ENCODE measurements at places on chromosomes 11 and 22.
A peak's percentile ranks its signal among the peaks of the same experiment; 100 is the strongest.

DNA sequence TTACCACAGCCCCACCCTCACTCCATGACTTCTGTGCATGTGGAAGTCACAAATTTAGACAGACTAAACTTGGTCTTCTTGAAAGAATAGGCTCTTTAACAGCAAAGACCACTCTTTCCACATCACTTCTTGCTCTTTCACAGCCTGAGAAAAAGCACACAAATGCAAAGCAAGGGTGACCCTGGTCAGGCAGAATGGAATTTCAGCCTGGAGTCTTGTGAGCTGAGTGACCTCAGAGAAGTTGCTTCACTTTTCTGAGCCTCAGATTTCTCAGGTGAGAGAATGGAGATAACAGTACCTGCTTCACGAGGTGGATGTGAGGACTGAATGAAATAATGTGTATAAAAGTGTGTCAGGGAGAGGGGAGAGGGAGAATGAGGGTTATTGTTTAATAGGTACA is 26.8 kb upstream of the LIPT2 start:
- DNase-seq = no peak

- DNase-seq = no peak
Measured at GRCh38 chr22:31271485-31271884, 20.8 kb downstream of the PIK3IP1 start.

DNA sequence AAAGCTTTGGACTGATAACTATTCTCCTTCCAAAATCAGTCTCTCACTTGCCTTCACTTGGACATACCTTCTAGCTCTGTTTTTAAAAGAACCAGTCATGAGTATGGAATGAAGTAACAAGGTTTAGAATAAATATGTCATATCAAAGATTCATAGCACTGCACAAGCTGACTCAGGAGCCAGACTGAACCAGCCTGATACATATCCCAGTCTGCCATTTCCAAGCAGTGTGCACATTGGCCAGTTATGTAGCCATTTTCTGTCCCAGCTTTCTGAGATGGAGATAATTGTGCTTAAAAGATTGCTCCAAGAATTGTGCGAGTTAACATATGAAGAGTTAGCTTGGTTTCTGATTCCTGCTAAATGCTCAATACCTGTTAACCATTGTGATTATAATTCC is 311.3 kb downstream of the C11orf87 start:
- no peak for DNase-seq

DNA sequence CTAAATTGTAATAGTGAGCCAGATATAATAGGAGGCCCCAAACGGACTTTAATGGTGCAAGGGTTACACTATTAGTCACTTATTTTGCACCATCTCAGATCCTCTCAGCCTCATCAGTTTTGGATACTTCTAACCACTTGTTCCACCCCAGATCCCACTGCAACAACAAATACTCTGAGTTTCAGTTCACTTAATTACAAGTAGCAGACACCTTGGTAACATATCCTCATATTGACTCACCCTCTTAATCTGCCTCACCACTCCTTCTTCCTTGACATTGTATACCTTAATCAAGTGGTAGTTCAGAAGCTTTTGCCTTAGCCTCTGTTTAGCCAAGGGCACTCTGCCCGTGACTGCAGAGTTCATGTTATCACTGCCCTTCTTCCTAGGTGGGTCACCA is 256.1 kb upstream of the UBASH3B start:
- DNase-seq = no peak

GRCh38 chr11:22405377-22405776 is 67.2 kb downstream of the SLC17A6 start:
- no peak for DNase-seq

GRCh38 chr11:71103266-71103665 is 149.1 kb downstream of the SHANK2 start:
- DNase-seq = no peak

GRCh38 chr11:24060125-24060524 is 436.7 kb upstream of the LUZP2 start:
- no peak for DNase-seq

DNA sequence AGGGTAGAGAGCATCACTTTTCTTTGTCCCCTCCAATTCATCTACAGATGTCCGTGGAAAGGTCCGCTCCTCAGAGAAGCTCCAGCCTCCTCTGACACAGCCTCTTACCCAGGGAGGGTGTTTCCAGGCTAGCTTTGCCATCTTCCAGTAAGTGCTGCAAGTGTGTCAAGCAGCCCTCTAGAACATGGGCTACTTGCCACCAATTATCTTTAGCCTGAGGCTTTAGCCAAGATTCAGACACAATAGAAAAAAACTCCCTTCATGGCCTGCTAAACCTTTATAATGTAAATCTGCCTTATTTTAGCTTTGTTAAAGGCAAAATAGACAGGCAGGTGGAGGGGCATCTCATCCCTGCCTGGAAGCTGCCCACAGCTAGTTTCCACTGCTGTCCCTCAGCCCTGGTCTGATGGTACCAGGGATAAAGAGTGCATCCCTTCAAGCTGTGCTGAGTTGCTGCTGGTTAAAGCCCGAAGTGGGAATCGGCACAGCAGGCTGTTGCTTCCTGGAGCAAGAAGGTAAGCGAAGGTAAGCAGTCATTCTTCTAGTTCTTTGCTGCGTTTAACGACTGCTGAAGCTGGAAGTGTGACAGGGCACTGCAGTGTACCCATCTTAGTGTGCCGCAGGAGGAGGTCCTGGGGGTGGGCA is 190.1 kb upstream of the E2F8 start:
- DNase-seq = no peak

DNA sequence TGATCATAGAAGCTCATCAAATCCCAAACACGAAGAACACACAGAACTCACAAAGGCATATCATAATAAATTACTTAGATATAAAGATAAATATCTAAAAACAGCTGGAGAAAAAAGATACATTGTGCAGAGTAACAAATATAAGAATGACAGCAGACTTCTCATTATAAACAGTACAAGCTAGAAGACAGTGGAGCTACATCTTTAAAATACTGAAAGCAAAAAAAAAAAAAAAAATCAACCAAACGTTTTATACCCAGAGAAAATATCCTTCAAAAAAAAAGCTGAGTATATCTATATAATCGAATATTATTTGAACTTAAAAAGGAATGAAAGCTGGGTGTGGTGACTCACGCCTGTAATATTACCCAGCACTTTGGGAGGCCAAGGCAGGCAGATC is 90.0 kb downstream of the SBF2 start:
- DNase-seq = no peak

DNA sequence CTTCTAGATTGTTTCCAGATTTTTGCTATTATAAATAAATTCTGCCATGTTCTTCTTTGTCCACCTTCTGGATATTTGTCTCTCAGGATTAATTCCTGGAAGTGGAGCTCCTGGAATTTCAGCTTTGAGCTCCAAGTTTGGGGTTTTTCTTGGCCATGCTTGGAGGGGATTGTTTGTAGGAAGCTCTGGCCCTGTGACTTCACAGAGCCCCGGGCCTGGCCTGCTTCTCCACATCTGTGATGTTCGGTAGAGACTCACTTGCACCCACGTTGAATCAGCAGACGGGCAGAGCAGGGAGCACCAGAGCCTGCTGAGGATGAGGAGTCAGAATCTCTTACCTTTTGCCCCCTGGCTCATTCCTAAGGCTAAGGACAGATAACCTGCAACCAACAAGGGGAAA is 35.7 kb downstream of the LRRC32 start:
- DNase-seq = no peak

DNA sequence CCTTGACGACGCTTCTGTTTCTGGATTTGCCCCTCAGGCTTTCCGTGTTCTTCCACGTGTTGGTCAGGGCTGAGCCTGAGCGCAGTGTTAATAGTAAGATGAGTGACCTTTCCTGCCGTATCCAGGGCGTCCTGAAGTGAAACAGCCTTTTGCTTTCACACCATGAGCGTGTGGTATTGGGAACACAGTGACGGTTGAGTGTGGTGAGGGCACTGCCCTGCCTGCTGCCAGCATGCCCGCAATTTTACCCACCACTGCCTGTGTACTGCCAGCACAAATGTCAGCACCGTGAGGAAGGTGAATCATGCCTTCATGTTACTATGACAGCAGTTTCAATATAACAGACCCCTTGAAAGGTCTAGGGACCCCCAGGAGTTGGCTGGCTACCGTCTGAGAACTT is 217.1 kb downstream of the TBC1D22A start:
- DNase-seq = no peak

DNA sequence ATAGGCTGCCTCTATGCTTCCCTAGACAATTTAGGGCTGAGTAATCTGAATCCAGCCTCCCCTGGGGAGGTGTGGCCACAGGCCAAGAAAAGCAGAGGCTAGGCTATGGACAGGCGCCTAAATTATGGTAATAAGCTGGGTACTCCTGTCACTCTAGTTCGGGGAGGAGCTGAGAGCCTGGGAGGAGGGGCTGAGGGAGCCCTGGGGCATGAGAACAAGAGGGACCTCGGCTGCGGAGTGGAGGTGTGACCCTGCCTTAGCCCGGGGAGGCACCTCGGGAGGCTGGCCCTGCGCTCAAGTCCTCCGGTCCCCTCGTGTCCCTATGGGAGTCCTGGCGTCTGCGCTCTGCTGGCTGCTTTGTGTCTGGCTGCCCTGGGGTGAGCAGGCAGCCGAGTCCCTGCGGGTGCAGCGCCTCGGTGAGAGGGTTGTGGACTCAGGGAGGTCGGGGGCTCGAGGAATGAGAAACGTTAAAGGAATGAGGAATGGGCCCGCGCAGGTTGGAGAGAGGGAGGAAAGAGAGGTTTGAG is at the start of gene OTOG:
Gene OTOG (plus strand): TSS at position 209 of the 527 bp plus-strand sequence. CDS start 114 bp downstream, at position 323.
- DNase-seq = no peak

DNA sequence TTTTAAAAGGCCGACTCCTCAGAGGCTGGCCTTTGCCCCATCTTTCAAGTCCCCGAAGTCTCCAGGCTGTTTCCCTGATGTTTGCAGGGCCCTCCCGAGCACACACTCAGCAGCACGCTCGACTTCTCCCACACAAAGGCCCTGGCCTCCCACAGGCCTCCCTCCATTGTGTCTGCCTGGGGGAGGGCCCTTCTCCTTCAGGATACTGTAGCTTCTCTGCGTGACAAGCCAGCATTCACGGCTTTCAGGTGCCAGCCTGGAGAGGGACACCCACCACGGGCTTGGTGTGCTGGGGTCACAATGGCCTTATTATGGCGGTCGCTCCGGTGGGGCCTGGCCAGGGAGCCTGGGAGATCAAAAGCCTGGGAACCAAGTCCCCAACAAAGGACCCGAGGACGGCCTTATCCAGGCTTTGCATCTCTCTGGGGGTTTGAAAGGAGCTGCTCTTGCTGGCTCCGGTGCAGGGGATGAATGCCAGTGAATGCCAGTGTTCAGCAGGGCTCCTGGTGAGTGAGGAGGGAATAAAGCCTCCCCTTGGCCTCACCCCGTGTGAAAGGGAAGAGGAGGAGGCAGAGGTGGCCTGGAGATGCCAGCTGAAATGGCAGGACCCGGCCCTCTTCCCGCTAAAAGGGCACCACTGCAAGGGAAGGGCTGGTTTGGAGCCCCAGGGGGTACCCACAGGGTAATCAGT is 55.0 kb downstream of the TRAF6 start:
- no peak for DNase-seq

DNA sequence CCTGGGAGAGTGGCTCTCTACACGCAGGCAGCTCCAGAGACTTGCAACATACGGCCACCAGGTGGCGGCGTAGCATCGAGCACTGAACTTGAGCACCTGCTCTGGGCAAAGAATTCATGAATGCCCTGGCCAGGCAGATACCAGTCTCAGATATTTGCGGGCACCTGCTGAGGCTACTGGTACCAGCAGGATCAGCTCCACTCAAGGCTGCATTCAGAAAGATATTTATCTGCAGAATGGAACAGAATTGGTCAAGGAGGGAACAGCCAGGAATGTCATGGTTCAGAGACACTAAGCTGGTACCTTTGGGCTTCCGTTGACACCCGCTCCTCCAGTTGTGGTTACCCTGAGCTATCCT is 10.8 kb upstream of the CCDC86 start:
- peak; percentile 70 for DNase-seq

GRCh38 chr11:11291041-11292015 is 61.7 kb downstream of the CSNK2A3 start:
- no peak for DNase-seq

DNA sequence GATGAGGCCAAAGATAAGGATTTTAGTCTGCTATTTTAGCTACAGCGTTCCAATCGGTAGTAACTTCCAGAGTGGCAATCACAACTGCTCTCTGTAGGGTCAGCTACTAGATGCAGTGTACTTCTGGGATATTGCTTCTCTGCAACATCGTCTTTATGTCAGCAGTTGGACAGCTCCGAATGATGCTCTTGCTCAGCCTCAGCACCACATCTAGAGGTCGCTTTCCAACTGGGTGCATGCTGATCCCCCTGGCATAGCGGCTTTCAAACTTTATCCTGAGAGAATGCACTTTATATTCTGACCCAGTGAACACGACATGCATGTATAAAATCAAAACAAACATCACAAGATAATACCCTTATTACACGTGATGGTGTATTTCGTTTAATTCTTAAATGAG is 219.6 kb downstream of the C11orf87 start:
- no peak for DNase-seq

GRCh38 chr22:48300877-48301276 is 1526.8 kb downstream of the BRD1 start:
- no peak for DNase-seq

DNA sequence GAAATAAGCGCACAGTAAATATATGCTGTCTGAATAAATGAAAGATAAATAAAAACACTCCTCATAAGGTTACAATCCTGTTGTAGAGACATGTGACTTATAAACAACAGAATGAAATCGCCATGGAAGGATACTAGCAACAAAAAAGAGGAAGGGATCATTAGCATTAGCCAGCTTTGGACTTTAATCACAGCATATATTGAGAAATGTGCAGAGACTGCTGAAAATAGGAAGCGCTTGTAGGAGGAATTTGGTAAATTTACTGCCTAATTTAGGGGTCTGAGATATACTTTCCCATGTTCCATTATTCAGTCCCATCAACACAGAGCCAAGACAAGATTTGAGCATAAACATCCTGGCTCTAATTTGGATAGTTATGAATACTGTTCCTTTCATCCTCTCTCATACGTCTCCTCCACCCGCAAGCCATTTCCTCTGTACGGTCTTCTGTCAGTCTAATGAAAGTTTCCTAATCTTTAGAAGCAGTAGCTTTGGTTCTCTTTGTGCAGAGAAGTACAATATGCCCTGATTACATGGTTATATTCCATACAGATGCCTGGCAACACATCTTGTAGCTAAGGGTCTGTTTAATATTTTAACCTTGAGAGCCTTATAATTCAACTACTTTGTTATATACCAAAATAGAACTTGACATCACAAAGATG is 37.1 kb upstream of the AKIP1 start:
- no peak for DNase-seq

- no peak for DNase-seq
Measured at GRCh38 chr11:72396041-72396440, 38.3 kb downstream of the CLPB start.

DNA sequence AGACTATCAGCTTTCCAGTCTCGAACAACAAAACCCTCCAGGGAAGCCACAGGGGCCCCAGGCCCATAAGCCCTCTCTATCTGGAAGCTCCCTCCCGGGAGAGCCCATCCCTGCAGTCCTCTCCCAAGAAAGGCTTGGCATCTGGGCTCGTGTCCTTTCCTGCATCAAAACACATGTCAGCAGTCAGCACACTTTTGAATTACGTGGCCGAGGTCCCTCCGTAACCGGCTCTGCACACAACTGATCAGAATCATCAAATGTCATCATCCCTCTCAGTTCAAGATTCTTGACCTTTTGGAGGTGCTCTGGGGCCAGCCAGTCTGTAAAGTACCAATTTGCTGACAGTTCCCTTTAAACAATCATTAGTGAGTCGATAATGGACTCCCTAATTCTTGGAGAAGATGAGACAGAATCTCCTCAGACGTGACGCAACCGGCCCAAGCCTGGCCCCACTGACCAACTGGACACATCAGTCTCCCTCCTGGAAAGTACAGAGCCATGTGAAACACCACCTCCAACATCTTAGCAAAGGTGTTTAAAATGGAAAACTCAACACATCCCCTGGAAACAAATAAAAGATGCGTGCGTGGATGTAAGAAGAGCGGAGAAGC is 33.6 kb downstream of the MAFF start:
- DNase-seq = no peak

Data from CD4-positive, alpha-beta T cell (primary cell).